Anterior cingulate cortex (tissue), 58 donors: ENCODE measurements at places on chromosomes 2 and 18.

DNA sequence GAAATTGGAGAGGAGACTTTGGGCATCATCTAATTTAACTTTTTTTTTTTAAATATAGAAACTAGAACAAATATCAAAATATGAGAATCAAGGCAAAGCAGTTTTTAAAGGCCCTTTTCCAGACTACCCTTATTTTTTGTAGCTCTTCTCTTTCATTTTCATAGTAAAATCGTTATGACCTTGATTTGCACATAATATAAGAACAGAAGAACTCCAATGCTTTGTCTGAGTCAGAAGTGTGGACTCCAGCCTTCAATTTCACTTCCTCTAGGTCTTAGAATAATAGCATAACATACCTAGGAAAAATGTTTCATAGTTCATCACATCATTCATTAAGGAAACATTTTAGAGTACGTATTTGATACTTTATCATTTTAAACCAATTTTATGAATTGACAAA, 74.4 kb downstream of the ANKRD12 start:
- DNase-seq, result no peak

DNA sequence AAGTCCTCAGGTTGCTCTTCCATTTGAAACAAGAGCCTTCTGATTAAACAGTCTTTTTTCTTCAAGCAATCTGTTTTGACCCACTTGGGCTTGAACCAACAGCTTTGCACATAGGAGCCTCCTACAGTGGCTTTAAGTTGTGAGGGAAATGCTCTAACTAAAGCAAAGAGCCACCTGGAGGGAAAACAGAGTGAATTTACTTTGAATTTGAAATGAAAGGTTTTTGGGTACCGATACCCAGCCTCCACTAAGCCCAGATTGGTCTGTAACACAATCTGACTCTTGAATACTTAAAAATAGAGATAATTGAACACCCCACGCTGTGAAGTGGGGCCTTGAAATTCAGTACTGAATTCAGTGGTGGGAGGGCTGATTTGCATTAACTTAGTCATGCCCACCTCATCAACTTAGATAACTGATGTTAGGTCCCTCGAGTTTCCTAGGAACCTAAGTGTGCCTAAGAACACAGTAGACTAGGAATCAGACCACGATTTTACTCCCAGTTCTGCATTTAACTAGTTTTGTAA, 56.3 kb upstream of the ACVR1C start:
- DNase-seq, result no peak

- DNase-seq, result no peak
These were observed 11.4 kb downstream of the THNSL2 start for GRCh38 chr2:88181511-88181910.

DNA sequence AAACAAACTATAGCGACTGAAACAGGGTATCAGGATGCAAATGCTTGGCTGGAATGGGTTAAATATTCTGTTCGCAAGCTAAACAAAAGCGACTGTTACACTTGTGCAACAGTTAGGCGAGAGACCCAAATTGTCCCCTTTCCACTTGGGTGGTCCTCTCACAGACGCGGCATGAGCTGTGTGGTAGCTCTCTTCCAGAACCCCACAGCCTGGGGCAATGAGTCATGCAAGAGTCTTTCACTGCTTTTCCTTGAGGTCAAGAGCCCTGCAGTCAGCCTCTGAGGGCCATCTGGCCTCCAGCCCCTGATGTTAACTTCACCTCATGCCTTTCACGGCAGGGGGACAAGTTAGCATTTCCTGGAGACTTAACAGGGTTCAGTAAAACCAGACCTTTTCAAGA, 25.7 kb downstream of the SULT1C4 start:
- DNase-seq, result no peak

GRCh38 chr2:238999291-238999741, 151.4 kb downstream of the TWIST2 start:
- no peak for DNase-seq
